ENCODE measurements at places on chromosomes 13 and 19.

- no peak for DNase-seq
Observed at GRCh38 chr19:48203222-48203793, 32.8 kb downstream of the ZSWIM9 start.

- DNase-seq, result no peak
Observed at GRCh38 chr19:50573741-50574461, 5.7 kb upstream of the LRRC4B start.

DNA sequence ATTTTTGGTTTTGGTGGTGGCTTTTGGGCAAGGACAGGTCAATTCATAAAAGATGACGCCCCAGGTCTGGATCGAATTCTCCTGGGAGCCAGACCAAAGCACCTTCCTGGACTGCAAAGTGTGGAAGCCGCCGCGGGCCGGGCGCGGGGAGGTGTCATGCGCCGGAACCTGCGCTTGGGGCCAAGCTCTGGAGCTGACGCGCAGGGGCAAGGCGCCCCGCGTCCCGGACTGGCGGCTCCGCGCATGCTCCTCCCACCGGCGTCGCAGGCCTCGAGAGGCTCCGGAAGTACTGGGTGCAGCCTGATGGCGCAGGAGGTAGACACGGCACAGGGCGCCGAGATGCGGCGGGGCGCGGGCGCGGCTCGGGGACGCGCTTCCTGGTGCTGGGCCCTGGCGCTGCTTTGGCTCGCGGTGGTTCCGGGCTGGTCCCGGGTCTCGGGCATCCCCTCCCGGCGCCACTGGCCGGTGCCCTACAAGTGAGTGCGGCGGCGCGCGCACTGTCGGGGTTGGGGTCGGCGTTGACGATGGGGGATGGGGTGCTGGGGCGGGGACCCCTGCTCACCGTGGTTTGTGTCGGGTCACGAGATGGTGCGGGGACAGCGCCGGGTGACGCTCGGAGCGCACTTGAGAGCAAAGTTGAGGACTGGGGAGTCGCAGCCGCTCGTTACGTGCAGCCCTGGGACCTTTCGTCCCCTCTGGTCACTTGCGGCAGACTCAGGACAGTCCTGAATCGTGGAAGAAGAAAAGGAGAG lies at the start of gene CLN5:
Gene CLN5 (plus strand): TSS at position 286 of the 752 bp plus-strand sequence. CDS start 18 bp downstream, at position 304.
- DNase-seq, result peak; percentile 69

DNA sequence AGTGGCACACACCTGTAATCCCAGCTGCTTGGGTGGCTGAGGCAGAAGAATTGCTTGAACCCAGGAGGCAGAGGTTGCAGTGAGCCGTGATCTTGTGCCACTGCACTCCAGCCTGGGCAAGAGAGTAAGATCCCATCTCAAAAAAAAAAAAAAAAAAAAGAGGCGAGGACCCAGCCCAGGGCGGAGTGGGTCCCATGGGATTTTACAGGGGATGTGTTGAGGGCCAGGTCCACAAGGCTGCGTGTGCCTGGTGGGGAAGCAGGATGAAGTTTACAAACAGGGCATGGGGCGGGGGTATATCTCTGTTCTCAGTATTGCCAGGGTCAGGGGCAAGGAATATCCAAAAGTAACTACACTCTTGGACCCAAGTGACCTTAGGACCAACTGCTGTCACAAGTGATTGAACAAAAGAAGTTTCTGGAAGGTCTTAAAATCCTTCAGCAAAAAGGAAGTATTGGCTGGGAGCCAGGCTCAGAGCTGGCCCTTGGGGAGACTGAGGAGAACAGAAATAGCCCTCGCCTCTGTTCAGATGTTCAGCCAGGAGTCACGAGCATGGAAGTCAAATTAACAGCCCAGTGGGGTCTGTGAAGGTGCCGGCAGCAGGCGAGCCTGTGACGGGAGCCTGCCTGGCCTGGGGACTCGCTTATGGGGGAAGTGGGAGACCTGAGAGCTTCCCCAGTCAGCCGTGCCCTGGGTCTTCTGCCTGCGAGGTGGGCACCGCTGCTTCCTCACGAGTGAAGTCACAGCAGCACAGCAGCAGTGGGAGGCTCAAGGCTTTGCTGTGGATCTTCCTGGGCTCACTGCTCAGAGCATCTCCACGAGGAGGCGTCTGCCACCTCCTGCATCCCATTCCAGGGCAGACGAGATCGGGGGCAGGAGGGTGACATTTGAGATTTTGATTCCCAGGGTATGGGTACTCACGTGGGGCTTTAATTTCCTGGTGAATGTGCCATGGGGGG lies 6.4 kb downstream of the MYO9B start:
- DNase-seq, result no peak
